HS-5 (cell line): ENCODE measurements at places on chromosomes 16 and 17.

GRCh38 chr17:606508-607250 is 108.0 kb downstream of the VPS53 start:
- DNase-seq: no peak

- DNase-seq: no peak
Observed at GRCh38 chr17:72350073-72350472, 229.3 kb downstream of the SOX9 start.

DNA sequence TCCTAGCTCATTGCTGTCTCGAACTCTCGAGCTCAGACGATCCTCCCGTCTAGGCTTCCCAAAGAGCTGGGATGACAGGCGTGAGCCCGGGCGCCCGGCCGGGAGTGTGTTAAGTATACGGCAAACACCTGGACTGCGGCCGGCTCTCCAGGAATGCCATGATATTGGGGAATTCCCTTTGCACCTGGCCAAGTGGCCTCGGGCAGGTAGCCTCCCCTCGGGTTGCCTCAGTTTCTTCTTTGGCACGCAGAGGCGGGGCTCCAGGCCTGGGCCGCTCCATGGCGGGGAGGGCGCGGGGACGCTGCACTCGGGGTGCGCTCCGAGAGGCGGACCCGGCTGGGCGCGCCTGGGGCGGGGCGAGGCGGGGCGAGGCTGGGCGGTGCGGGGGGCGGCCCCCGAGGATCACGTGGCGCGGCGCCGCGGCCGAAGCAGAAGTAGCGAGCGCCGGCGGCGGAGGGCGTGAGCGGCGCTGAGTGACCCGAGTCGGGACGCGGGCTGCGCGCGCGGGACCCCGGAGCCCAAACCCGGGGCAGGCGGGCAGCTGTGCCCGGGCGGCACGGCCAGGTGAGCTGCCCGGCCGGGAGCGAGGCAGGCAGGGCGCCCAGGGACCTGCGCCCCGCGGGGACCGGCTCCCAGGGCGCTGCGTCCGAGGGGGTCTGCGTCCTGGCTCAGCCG is at the start of gene PLCG2:
TSS of gene PLCG2 (plus strand) at position 431 of the 675 bp plus-strand sequence. CDS start 6,699 bp downstream, outside the sequence.
- no peak for DNase-seq

- DNase-seq: no peak
Observed at GRCh38 chr17:73203788-73204479, 11.1 kb downstream of the COG1 start.

DNA sequence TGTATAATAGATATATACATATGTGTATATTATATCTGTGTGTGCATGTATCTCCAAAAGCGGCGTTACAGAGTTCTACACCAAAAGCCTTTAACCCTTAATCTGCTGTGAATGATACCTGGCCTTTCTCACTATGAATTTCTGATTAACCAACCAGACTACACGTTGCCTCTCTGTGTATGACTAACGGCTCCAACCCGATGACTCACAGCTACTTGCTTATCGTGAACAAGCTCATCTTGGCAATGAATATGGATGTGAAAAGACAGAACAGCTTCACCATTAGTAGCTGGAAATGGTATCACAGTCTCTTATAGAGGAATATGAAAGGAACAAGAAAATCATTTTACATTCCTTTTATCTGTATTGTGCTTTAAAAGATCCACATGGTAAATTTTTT is 23.8 kb upstream of the ARHGAP44 start:
- peak; percentile 66 for DNase-seq
